Stimulated activated CD4-positive, alpha-beta T cell treated with anti-CD3 and anti-CD28 coated beads, Interleukin-4, amount 100 ng/mL, for 48 hours (primary cell): ENCODE measurements at places on chromosomes 7 and 10.

GRCh38 chr7:80324032-80324431, 187.8 kb downstream of the GNAT3 start:
- DNase-seq, result no peak

GRCh38 chr10:124659380-124659779, 84.8 kb downstream of the FAM53B start:
- DNase-seq, result no peak

DNA sequence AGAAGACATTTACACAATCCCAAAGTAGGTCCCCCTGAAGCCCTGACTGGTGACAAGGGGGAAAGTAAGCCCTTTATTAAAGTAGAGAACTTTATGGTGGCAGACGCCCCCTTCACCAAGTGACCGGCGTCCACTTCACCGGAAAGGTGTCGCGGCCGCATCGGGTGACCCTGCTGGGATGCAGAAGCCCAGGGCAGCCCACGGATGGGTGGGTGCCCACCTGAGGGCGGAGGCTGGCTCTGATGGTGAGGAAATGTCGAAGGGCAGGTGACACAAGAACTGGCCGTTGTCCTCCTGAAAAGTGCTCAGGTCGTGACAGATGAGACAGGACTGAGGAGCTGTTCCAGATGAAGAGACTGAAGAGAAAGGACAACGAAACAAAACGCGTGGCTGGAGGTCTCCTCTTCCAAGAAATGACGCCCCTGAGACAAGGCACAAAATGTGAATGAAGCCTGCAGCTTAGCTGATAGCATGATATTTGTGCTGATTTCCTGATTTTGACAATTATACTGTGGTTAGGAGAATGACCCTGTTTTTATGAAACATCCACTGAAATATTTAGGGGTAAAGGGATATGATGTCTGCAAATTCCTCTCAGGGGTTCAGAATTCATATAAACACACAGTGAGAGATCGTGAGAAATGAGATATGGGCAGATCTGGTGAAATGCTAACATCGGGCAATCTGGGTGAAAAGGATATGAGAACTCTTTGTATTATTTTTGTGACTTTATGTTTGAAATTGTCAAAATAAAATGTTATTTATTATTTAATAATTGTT, 123.9 kb downstream of the PRKAG2 start:
- no peak for DNase-seq

DNA sequence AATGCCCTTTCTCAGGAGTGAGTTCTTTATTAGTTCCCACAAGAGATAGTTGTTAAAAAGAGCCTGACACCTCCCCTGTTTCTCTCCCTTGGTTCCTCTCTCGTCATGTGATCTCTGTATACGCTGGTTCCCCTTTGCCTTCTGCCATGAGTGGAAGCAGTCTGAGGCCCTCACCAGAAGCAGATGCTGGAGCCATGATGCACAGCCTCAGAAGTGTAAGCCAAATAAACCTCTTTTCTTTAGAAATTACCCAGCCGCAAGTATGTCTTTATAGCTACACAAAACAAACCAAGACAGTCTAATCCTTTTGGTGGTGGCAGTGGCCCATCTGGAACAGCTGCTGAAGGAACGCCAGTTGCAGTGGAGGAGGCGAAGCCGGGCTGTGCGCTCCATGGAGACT, 9.3 kb downstream of the DNAJB9 start:
- DNase-seq, result no peak

DNA sequence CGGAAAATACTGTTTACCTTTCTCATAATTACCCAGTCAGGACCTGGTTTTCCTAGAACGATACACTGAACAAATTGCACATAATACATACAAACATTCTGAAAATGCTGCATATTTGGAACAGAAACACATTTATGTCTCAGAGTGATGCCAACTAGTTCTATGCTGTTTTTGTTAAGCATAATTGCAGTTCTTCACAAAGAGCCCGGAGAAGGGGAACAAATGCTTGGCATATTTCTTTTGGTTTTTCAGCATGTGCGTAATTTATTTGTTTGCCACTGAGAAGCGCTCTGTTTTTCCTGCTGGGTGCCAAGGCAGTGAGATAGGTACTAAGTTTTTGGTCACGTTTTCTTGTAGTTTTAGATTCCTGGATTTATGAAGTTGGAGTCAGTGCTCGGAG, 181.0 kb upstream of the MDFIC start:
- no peak for DNase-seq

DNA sequence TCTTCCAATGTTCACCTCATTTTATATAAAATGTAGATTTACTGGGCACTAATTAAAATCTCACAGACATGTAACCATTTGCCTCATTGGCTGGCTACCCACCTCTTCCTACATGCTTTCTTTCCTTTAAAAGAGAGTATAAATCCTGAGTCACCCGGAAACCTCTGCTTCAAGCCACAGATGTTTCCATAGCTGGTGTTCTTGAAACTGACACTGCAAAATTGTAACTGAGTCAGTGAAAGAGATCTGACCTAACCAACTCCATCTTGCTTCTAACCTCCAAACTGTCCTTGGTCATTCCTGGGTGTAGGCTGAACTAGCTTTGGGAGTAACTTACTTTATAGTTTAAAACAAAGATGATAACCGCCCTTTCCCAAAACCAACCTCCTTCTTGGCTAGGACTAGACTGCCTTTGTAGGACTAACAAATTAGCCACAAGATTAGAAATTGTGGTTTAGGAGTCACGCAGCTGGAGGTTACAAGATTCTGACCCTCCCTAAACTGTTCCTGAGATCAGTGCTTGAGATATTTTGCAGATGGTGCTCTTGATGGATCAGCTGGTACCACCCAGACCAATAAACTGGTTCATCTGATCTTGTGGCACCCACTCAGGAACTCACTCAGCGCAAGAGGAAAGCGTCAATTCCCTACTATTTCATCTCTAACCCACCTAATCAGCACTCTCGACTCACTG, 33.5 kb downstream of the SVOPL start:
- no peak for DNase-seq

DNA sequence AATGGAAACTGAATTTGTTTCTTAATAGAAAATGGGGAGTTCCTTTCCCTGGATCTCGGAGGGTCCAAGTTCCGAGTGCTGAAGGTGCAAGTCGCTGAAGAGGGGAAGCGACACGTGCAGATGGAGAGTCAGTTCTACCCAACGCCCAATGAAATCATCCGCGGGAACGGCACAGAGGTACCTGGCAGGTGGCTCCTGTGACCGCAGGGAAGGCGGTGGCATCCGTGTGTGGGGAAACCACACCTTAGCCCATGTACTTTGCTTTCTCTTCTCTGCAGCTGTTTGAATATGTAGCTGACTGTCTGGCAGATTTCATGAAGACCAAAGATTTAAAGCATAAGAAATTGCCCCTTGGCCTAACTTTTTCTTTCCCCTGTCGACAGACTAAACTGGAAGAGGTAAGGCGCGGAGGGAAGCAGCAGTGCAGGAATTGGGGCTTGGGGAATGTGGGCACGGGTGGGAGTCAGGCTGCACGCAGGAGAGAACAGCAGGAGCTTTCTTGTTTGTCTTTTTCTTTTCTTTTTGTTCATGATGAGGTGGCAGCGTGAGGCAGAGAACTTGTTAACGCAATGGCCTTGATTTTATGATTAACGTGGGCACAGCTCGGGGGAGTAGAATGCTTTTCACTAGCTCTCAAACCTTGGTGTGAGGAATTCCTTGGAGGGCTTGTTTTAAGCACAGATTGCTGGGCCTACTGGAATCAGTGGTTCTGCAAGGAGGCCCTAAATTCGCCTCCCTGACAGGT, 12.8 kb downstream of the HKDC1 start:
- DNase-seq, result no peak

- DNase-seq, result no peak
Measured at GRCh38 chr7:84314263-84314662, 119.7 kb upstream of the SEMA3A start.

DNA sequence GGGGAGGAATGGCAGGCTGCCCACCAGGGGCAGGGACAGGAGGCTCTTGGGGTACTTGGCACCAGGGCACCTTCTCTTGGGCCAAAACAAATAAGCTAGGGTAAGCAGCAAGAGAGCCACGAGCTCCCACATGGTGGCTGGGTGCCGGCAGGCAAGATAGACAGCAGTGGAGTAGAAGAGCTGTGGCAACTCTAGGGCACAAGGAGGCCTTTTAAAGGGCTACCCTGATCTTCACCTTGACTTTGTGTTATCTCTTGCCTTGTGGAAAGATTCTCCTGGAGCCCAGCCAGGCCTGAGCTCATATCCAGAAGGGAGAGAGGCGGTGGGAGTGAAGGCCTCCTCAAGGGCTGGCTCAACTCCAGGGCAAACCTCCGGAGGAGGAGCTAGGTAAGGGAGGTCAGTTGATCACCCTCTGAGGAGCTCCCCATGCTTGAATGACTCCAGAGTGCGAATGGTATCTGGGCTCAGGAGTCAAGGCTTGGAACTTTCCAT, at the start of gene CYP17A1:
TSS of gene CYP17A1 (minus strand) at position 184 of the 492 bp plus-strand sequence. CDS start at position 132, 52 bp downstream.
- no peak for DNase-seq

- no peak for DNase-seq
Measured at GRCh38 chr7:150003304-150003810, 129.6 kb downstream of the ATP6V0E2 start.

DNA sequence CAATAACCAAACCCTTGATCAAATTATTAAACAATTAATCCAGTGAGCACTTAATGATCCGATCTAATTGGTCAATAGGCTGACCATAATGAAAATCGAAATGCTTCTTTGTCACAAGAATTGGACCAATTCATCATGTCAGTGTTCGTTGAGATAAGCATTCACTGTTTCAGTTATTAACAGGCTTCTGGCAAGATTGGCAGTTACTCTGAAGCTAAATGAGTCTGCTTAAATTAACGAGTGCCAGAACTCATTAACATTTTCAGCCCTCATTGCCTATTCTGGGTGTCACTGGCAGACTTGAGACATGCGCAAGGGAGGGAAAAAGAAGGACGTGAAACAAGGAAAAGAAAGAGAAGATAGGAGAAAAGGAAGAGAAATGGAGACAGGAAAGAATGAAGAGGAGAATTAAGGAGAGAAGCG, 30.7 kb upstream of the SLC26A3 start:
- no peak for DNase-seq

- no peak for DNase-seq
Measured at GRCh38 chr7:105718511-105718925, 137.2 kb upstream of the EFCAB10 start.

- no peak for DNase-seq
Measured at GRCh38 chr7:34208878-34209621, 303.7 kb downstream of the BMPER start.
